GF-D8 (cell line): ENCODE measurements at places on chromosomes 1 and 21.

DNA sequence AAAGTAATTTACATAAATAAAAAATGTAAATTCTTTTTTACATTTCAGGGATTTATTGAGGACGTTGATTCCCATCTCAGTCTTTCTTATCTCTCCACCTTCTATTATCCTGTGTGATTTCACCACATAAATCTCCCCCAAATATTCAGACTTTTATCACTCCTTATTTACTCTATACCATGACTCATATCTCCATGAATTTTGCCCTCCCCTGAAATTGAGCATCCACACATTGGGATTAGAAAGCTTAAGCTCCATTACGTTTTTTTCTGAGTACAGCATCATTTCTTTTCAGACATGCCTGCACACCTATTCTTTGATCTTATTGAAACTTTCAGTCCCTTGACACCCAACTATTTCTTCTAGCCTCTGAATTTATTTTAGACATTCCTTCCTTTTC is 111.2 kb downstream of the IFI44 start:
- no peak for DNase-seq

- DNase-seq, result no peak
Measured at GRCh38 chr1:51686450-51686849, 69.6 kb downstream of the OSBPL9 start.

DNA sequence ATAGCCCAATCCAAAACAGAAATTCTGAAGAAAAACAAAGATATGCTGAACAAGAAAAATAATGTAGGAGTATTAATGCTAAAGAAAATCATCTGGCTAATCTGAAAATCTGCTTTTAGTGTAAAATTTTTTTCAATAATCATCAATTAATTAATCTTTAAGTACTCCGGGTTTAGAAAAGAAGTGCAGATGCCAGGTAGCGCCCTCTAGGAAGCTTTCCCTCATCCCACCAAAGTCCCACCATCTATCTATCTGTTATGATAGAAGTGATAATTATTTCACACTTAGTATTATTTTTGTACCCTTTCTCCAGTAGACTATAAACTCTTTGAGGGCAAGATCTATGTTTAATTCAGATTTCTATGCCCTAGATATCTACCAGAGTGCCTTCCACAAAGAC is 240.3 kb downstream of the AKT3 start:
- no peak for DNase-seq

DNA sequence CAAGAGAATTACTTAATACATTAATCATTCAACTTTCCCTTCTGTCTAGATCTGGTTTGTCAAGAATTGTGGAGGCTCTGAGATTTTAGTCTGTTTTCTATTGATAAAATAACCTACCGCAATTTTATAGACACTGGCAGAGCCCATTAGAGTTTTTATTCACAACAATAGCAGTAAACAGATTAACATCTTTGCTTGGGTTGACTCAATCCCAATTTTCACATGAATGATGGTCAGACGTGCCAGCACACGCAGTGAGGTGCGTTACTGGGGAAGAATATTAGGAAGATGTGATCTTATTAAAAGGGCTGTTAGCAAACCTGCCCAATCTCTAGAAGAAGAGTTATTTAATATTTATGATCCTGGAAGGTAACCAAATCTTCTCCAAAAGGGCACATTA is 736.6 kb downstream of the MRPL39 start:
- DNase-seq, result no peak

- no peak for DNase-seq
Measured at GRCh38 chr1:226608699-226609505, 60.3 kb downstream of the STUM start.
